ENCODE measurements at places on chromosomes 2 and 18. TPM values are rescaled to one million over a fixed set of nuclear protein-coding genes. Genes with fewer than 3 reads are reported as not detected.

ZCCHC2 gene
- total RNA-seq: 9.5 TPM

CNNM4 gene
- total RNA-seq: 29.0 TPM

SLC19A3 gene
- 1.1 TPM for total RNA-seq

SCG2 gene
- not detected for total RNA-seq

NFATC1 gene
- total RNA-seq: 26.3 TPM

MOCOS gene
- total RNA-seq: 1.4 TPM

ANKRD53 gene
- total RNA-seq: 0.97 TPM

UCN gene
- 0.59 TPM for total RNA-seq

SPP2 gene
- total RNA-seq: not detected

SMYD1 gene
- total RNA-seq: not detected

CYP1B1 gene
- 2.4 TPM for total RNA-seq

AQP12B gene
- total RNA-seq: not detected

PRSS56 gene
- not detected for total RNA-seq

DPP10 gene
- 19.2 TPM for total RNA-seq

CD28 gene
- not detected for total RNA-seq

ASB18 gene
- not detected for total RNA-seq

GPAT2 gene
- total RNA-seq: 0.33 TPM

OSBPL1A gene
- total RNA-seq: 42.8 TPM

ZBTB7C gene
- 0.55 TPM for total RNA-seq
